ENCODE measurements at places on chromosomes 2 and 18.

- DNase-seq, result no peak
Observed at GRCh38 chr2:58709687-58710354, 468.7 kb upstream of the FANCL start.

- DNase-seq, result no peak
Observed at GRCh38 chr18:35777039-35777438, 195.4 kb upstream of the RMP24 start.

DNA sequence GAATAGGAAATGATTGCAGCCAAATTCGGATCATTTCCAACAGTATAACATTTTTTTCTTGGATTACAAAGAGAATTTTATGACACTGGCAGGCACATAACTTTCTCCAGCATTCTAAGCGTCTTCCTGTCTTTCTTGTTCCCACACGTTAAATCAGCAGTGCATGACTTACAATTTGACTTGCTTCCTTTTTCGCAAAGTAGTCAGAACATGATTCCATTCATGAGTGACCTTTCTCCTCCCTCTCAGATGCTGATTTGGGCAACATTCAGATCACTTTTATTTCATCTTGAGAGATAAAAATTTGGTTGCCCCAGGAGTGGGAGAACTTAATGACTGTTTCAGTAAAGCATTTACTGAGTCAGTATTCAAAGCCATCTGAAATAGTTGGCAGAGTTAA lies 858.7 kb upstream of the ACVR2A start:
- DNase-seq, result peak; percentile 68

GRCh38 chr2:98730707-98731040 lies 258 bp downstream of the MGAT4A start:
- peak; percentile 54 for DNase-seq

- no peak for DNase-seq
Observed at GRCh38 chr2:164496881-164497280, 124.4 kb downstream of the GRB14 start.

DNA sequence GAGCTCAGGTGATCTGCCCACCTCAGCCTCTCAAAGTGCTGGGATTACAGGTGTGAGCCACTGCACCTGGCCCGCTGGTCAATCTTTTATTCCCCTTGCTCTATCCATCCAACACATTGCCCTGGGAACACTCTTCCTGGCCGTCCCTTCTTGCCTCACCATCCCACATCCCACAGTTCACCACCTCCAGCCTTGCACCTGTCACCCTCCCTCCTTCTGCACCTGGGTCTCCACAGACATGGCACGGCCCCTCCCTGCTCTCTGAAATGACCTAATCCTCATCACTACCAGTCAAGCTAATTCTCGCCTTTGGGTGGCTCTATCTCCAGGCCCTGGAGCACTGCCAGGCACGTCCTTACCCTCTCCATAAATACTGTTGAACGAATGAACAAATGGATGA lies 116.9 kb upstream of the TEX51 start:
- DNase-seq, result no peak

DNA sequence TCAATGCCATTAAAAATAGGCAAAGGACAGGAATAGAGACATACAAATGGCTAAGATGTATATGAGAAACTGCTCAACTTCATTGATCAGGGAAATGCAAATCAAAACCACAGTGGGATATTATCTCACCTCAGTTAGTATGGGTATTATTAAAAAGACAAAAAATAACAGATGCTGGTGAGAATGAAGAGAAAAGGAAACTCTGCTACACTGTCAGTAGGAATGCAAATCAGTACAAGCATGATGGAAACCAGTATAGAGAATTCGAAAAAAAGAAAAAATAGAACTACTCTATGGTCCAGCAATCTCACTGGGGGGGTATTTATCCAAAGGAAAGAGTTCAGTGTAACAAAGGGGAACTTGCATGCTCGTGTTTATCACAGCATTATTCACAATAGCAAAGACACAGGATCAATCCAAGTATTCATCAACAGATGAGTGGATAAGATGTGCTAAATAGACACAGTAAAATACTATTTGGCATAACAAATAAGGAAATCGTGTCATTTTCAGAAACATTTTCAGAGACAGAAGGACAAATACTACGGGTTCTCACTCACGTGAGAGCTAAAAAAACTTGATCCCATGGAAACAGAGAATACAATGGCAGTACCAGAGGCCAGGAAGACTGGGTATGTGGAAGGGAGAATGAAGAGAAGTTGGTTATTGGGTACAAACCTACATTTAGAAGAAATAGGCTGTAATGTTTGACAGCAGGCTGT lies 60.6 kb downstream of the CCDC74A start:
- no peak for DNase-seq

All from GM23248 (cell line).